ENCODE measurements at places on chromosomes 7 and 10. TPM values are rescaled to one million over a fixed set of nuclear protein-coding genes. Genes with fewer than 3 reads are reported as not detected.

Gene NANOS1
- 0.52 TPM for total RNA-seq

- DNase-seq = no peak
Observed at GRCh38 chr7:141221007-141221612, 147.2 kb downstream of the TMEM178B start.

GRCh38 chr7:155899596-155899995 lies 87.3 kb upstream of the SHH start:
- no peak for DNase-seq

- DNase-seq = no peak
Observed at GRCh38 chr7:65471587-65471986, 97.9 kb downstream of the ZNF92 start.

Gene EGR2
- total RNA-seq = 5.7 TPM

- DNase-seq = no peak
Observed at GRCh38 chr10:105514106-105514505, 873.0 kb downstream of the SORCS3 start.

DNA sequence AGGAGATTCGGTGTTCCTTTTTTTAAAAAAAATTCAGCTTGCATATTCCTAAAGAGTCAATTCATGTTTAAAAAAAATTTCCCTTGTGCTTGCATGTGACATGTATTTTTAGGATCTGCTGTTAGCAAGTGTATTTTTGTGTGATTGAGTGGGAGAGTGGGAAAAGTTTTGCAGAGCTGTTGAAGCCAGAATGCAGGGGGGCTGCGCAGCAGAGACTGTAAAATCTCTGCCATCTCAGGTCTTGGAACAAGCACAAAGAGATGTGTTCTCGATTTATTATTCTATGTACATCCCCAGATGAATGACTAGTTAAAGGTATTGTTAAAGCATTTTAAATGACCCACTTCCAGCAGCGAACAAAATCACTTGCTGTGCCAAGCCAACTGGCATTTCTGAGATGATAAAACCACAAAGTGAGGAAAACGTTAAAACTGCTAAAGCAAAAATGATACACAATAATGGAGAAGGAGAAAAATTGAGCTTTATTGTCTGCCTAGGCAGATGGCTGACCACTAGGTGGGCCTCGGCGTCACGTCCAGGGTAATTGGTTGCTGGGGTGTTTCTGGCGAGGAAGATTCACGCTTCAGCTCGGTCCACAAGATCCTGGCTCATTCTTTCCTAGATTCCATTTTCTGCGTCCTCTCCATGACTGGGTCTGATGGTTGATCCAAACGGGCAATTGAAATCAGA lies 67.0 kb upstream of the ATRNL1 start:
- no peak for DNase-seq

DNA sequence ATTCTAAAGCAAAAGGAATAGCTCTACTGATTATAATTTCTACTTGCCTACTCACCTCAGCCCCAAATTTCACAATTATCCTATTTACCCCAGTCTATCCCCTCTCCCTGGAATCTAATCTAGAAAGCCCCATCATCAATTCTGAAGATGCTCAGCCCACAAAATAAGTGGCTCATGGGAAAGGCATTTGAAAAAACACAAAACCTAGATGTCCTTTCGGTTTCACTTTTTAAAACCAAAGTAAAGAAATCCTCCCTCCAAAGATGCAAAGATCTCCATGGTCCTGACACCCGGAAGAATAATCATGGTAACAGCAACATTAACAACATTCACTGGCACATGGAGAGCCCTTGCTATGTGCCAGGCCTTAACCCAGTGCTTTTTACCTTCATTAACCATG lies 224.8 kb downstream of the FGFR2 start:
- no peak for DNase-seq

Gene EBLN1
- not detected for total RNA-seq

Gene TEX36
- not detected for total RNA-seq

- DNase-seq = no peak
Observed at GRCh38 chr10:118963933-118964332, 65.6 kb upstream of the NANOS1 start.

DNA sequence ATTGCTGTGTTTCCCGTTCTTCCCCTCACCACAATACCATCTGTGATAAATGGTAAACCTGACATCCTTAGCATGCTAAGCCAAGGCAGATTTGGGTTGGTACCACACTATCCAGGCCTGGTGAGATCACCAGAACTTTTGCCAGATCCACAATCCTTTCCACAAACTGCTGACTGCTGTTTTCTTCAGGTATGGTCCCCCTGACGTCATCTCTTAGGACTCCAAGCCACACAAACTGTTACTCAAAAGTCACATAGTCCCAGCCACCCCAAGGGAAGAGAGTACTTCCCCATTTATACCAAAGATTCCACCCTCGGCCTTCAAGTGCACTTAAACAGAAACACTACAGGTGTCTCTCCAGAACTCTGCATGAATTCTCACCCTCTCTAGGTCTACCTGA lies 34.8 kb downstream of the SLC25A13 start:
- DNase-seq = no peak

DNA sequence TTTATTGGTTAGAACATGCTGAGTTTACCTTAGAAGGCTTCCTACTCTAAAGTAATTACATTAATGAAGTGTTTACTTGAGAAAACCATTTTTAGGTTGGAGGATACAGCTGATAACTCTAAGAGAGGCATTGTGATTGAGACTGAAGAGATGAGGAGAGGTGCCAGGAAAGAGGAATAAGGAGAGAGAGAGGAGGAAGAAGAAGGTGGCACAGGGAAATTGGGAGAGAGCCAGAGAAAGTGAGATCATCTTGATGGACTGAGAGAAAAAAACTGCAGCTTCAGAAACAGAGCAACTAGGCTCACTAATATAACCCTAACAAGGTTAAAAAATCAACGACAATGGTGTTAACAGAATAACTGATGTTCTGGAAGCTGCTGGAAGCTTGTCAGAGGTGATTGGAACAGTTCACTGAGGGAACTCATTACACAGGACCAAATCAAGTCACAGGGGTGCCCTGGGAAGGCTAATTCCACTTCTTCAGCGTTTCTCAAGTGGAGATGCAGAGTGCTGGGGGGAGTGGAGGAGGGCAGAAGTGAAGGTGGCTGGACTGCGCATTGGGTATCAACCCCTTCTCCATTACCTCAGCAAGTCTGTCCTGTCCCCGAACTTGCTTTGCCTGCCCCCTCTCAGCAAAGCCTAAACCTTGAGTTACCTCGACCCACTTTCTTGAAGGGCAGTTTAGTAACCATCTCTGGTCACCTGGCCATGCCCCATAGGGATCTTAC lies 6.9 kb upstream of the SORBS1 start:
- no peak for DNase-seq

Data from ureter (tissue), 1 donor.